ENCODE measurements at places on chromosomes 3 and 15.

- DNase-seq, result no peak
These were observed 4.0 kb upstream of the ADGRG7 start for GRCh38 chr3:100605358-100605757.

- DNase-seq, result no peak
These were observed 23.3 kb downstream of the LRCH3 start for GRCh38 chr3:197814372-197814771.

DNA sequence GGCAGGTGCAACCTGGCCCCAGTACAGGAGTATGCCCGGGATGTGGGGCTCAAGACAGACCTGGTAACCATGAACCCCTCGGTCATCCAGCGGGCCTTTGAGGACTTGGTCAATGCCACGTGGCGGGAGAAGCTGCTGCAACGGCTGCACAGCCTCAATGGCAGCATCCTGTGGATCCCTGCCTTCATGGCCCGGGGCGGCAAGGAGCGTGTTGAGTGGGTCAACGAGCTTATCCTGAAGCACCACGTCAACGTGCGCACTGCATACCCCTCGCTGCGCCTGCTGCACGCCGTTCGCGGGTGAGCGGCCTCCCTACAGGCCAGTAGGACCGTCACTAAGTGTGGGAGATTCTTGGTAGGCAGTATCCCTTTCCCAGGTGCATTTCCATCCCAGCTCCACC is 51.0 kb downstream of the ST8SIA2 start:
- no peak for DNase-seq

DNA sequence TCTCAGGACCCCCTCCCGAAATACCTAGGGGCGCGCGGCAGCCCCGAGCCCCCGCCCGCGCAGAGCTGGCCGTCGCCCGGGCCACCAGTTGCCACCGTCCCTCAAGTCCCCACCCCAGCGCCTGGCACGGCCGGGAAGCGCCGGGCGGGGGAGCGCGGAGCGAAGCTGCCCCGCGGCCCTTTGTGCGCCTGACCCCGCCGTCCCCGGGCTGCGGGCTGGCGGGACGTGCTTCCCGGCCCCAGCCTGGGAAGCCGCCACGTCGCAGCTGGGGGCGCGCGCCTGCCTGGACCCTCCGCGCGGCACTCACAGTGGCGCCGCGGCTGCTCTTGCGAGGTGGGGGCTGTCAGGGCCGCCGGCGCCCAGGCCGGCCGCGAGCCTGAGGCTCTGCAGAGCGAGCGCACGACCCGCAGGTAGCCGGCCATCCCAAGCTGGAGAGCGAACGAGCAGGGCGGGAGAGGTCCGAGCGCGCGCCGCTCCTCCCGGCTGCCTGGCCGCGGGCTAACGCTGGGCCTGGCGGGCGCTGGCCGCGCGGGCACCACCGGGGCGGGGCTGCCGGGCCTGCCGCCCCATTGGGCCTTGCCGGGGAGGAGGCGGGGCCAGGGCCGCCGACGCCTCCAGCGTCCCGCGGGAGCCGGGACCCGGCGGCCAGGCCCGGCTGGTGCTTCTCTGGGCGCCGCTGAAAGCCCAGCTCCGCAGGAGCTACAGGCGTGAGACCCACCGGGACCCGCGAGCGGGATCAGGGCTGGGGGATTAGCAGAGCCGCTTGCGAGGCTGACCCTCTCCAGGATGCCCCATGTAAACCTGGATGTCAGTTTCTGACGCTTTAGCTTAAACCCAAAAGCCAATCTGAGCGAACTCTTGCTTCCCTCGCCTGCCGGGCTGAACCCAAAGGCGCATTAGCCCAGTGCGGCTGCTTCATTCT is at the start of gene IDH2:
Gene IDH2, minus strand, starts transcription at position 500 of the 922 bp plus-strand sequence. Its CDS starts 78 bp downstream, at position 422.
- DNase-seq, result peak; percentile 64

- no peak for DNase-seq
These were observed 15.8 kb upstream of the ARRDC4 start for GRCh38 chr15:97944724-97945123.

DNA sequence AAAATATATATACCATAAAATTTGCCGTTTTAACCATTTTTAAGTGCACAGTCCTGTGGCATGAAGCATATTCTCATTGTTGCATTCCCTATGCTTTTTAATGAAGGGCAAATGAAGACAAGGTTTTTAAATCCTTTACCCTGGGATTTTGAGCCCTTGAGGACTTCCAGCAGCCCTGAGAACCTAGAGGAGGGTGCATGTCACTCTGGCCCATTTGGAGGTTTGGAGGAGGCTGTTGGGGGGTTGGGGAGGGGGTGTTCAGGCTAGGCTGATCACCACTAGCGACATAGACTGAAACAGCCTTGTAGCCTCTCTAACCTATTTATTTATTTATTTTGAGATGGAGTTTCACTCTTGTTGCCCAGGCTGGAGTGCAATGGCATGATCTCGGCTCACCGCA is 86.0 kb downstream of the SMAD6 start:
- DNase-seq, result no peak
